ENCODE measurements at places on chromosomes 12 and 14. TPM values are rescaled to one million over a fixed set of nuclear protein-coding genes. Genes with fewer than 3 reads are reported as not detected.

GRCh38 chr14:73749706-73750530, 35.7 kb upstream of the PNMA1 start:
- H3K4me3 ChIP-seq = no peak overlapping the region
- DNase-seq = no peak
- peak overlapping the region; percentile 89 for H3K27ac ChIP-seq
- H3K36me3 ChIP-seq = no peaks in the 10 kb centered on the region

DNA sequence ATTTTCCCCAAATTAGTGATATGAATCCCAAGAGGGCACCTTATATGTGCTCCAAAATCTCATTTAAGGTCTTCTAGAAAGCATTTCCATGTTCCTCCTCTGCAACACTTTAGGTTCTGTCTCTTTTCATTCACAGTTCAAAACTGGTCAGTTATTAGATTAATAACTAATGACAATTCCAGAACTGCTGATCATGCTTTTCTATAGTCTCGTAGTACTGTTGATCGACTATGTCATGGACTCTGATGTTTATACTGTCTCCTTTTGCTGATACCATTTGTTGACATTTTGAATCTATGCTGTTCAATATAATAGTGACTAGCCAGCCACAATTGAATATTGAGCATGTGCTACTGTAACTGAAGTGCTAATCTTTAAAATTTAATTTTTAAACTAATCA, 728.3 kb downstream of the LRFN5 start:
- no peak for DNase-seq
- H3K36me3 ChIP-seq = no peaks in the 10 kb centered on the region
- H3K4me3 ChIP-seq = no peak overlapping the region
- no peak overlapping the region for H3K27ac ChIP-seq
- no peaks in the 10 kb centered on the region for H3K4me1 ChIP-seq

- no peaks in the 10 kb centered on the region for H3K4me1 ChIP-seq
- no peak overlapping the region for H3K4me3 ChIP-seq
- no peak for DNase-seq
- H3K27me3 ChIP-seq = no peaks in the 10 kb centered on the region
- H3K36me3 ChIP-seq = no peaks in the 10 kb centered on the region
- no peak overlapping the region for H3K27ac ChIP-seq
Measured at GRCh38 chr12:74722709-74723108, 185.1 kb downstream of the ATXN7L3B start.

GRCh38 chr12:132837693-132838409, 9.2 kb upstream of the GOLGA3 start:
- H3K27ac ChIP-seq = peak overlapping the region; percentile 24
- H3K27me3 ChIP-seq = no peaks in the 10 kb centered on the region
- no peak overlapping the region for H3K4me3 ChIP-seq
- DNase-seq = peak; percentile 70
- peaks cover 36% of the 10 kb centered on the region for H3K36me3 ChIP-seq

- H3K4me3 ChIP-seq = no peak overlapping the region
- H3K36me3 ChIP-seq = no peaks in the 10 kb centered on the region
Measured at GRCh38 chr14:51039252-51039651, 55.7 kb downstream of the TRIM9 start.

DNA sequence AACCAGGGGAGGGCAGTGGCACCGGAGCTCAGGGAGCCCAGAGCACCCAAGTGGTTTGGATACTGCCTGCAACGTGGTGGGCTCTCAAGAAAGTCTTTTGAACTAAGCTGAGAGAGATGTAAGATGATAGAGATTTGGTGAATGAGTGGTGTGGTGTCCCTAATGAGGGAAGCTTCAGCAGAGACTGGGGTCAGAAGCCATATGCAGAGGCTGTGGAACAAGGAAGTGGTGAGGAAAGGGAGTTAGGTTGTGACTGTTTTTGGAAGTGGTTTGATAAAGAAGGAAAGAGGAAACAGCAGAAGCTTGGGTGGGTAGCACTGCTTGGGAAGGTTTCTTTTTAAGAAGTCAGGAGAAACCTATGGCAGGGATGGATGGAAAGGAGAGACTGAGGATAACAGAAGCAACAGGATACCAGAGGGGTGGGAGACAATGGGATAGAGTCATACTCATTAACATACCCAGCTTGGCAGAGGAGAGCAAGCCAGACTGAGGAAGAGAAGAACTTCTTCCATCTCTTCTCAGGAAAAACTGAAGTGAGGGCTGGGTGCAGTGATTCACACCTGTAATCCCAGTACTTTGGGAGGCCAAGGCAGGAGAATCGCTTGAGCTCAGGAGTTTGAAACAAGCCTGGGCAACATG, 24.1 kb downstream of the SLC4A8 start:
- H3K4me3 ChIP-seq = no peak overlapping the region
- no peaks in the 10 kb centered on the region for H3K36me3 ChIP-seq
- H3K4me1 ChIP-seq = no peaks in the 10 kb centered on the region
- H3K27me3 ChIP-seq = no peaks in the 10 kb centered on the region
- DNase-seq = no peak

DNA sequence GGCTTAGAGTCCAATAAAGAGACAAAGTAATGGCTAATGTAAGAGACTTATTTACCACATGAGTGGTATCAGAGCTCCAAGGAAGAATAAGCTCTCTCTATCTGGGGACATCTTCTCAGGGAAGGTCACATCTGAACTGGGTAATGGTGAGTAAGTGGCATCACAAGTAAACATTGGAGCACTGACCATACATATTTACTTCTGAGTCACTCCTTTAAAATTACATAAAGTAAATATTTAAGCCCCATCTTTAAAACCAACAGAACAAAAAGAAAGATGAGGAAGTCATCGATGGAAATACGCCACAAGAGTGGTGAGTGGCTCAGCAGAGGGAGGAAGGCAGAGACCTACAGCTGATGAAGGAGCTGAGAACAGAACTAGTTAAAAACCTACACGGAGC, 159.9 kb downstream of the DUSP6 start:
- H3K27ac ChIP-seq = no peak overlapping the region
- no peaks in the 10 kb centered on the region for H3K4me1 ChIP-seq

GRCh38 chr12:110760204-110760609, 17.5 kb upstream of the PPP1CC start:
- no peak for DNase-seq
- H3K36me3 ChIP-seq = no peaks in the 10 kb centered on the region
- no peak overlapping the region for H3K4me3 ChIP-seq

GRCh38 chr14:101335061-101335661, 226.1 kb upstream of the DIO3 start:
- H3K4me1 ChIP-seq = no peaks in the 10 kb centered on the region
- no peak for DNase-seq
- H3K27me3 ChIP-seq = no peaks in the 10 kb centered on the region
- H3K4me3 ChIP-seq = no peak overlapping the region

- H3K27ac ChIP-seq = no peak overlapping the region
- no peaks in the 10 kb centered on the region for H3K4me1 ChIP-seq
- H3K4me3 ChIP-seq = no peak overlapping the region
- DNase-seq = no peak
- no peaks in the 10 kb centered on the region for H3K27me3 ChIP-seq
Measured at GRCh38 chr14:22432348-22432976, 156.6 kb downstream of the DAD1 start.

The CCDC60 gene
- total RNA-seq = not detected

The TMEM121 gene
- 3.4 TPM for total RNA-seq

The TMPRSS12 gene
- total RNA-seq = not detected

The PLEK2 gene
- total RNA-seq = 2.1 TPM

The ENDOU gene
- total RNA-seq = 0.55 TPM

The PLEKHD1 gene
- not detected for total RNA-seq

The CLEC1A gene
- 0.93 TPM for total RNA-seq

The MYH6 gene
- 13,240 TPM for total RNA-seq

The CPNE6 gene
- not detected for total RNA-seq

Measured in right atrium auricular region (tissue), 2 donors.